ENCODE measurements at places on chromosomes 11 and 22.

DNA sequence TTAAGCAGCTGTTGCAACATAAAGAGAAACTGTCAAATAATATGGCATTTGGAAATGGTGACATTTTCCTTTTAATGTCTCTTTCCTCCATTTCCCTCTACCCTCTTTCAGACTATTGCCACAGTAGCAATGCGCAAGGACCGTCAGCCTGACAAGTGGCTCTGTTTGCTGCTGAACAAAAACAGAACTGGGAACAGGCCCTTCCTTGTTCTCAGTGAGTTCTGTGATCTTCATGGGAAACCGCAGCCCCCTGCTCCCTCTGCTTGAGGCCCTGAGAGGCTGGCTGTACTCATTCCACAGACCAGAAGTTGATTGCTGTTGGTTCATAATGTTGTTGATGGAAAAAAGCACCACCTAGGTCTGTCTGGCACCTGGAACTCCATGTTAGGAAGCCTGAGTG, 559.7 kb downstream of the OPCML start:
- no peak for DNase-seq

DNA sequence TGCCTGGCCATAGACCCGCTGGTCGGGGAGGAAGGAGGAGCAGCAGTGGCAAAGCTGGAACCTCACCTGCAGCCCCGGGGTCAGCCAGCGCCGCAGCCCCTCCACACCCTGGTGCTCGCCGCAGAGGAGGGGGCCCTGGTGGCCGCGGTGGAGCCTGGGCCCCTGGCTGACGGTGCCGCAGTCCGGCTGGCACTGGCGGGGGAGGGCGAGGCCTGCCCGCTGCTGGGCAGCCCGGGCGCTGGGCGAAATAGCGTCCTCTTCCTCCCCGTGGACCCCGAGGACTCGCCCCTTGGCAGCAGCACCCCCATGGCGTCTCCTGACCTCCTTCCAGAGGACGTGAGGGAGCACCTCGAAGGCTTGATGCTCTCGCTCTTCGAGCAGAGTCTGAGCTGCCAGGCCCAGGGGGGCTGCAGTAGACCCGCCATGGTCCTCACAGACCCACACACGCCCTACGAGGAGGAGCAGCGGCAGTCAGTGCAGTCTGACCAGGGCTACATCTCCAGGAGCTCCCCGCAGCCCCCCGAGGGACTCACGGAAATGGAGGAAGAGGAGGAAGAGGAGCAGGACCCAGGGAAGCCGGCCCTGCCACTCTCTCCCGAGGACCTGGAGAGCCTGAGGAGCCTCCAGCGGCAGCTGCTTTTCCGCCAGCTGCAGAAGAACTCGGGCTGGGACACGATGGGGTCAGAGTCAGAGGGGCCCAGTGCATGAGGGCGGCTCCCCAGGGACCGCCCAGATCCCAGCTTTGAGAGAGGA, 11.9 kb downstream of the TMEM121B start:
- DNase-seq = no peak

- DNase-seq = no peak
Observed at GRCh38 chr22:29716814-29717545, 2.8 kb upstream of the CABP7 start.

- DNase-seq = no peak
Observed at GRCh38 chr11:102313238-102313940, 3.9 kb upstream of the BIRC3 start.

GRCh38 chr22:20750461-20751184, 23.3 kb upstream of the SERPIND1 start:
- peak; percentile 86 for DNase-seq

DNA sequence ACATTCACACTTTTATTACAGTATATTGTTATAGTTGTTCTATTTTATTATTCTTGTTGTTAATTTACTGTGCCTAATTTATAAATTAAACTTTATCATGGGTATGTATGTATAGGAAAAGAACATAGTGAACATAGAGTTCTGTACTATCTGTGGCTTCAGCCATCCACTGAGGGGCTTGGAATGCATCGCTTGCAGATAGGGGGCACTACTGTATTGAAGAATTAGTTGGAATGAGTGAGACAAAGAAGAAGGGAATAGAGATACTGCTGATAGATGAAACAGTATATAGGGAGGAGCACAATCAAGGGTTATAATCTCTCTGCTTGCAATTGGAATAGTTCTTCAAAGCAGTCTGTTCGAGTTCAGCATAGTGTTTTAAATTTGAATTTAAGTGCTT, 432.2 kb downstream of the RAB38 start:
- DNase-seq = no peak

DNA sequence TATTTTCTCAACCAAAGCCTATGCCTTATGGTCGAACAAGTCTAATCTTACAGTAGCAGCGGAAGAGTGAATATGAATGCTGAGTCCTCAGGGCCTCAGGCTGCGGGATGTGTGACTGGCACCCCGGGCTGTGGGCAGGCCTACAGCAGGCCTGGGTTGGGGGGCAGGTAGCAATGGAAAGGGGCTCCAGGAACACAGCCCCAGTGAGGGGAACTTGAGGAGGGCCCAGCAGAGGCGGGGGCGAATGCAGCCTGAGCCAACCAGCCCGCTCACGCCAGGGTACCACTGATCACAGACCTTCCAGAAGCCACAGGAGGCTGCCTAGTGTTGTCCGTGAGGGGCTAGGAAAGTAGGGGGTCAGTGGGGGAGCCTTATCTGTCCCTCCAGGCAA, 11.3 kb upstream of the CD5 start:
- no peak for DNase-seq

DNA sequence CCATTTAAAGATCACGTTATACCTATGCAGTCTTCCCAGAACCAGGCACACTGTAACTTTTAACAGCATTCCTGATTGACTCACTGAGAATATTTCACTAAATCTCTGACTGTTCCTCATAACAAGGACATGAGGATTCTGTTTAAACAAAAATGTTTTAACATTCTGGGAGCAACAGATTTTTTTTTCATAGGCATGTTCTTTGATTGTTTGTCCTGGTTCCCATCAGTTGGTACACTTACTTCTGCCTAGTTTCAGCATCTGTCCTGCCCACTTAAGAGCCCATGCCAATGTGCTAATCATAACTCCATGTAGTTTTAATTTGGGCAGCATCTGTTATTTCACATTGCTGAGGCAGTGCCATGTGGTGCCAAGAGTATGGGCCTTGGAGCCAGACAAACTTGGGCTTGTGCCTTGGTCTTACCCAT, 138.5 kb upstream of the CTSC start:
- DNase-seq = no peak

DNA sequence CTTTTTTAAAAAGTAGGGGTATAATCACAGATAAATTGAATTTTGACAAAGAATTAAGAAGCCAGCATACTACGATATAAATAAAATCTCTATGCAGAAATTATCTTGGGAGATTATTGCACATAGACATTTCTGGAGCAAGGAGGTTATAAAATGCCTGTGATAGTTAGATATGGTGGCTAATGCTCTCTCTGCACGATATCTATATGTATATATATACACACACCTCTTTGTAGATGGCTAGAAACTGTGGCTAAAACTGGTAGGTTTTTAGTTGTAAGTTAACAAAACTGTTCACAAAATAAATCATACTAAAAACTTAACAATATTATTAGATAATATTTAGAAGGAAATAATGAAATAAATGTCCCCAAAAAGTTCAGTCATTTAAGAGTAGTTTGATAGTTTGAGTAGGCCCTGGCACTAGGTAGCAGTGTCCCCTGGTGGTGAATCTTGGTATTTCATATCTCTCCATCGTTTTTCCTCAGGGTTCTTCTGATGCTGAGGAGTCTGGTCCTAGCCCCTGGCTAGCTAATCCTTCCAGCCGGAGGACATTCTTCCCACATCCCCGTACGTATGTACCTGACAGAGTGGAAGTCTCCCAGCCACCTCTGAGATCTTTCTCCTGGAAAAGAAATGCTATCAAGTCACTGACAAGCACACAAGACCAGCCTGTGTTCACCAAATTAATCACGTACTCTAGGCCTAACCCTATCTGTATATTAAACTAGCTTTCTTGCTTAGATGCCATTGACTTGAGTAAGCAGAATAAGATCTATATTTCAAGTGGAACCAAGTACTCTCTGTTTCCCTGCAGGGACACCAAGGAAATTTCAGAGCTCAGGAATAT, 32.2 kb downstream of the ART5 start:
- DNase-seq = no peak

- no peak for DNase-seq
Observed at GRCh38 chr22:38211556-38211955, 9.8 kb downstream of the MAFF start.

DNA sequence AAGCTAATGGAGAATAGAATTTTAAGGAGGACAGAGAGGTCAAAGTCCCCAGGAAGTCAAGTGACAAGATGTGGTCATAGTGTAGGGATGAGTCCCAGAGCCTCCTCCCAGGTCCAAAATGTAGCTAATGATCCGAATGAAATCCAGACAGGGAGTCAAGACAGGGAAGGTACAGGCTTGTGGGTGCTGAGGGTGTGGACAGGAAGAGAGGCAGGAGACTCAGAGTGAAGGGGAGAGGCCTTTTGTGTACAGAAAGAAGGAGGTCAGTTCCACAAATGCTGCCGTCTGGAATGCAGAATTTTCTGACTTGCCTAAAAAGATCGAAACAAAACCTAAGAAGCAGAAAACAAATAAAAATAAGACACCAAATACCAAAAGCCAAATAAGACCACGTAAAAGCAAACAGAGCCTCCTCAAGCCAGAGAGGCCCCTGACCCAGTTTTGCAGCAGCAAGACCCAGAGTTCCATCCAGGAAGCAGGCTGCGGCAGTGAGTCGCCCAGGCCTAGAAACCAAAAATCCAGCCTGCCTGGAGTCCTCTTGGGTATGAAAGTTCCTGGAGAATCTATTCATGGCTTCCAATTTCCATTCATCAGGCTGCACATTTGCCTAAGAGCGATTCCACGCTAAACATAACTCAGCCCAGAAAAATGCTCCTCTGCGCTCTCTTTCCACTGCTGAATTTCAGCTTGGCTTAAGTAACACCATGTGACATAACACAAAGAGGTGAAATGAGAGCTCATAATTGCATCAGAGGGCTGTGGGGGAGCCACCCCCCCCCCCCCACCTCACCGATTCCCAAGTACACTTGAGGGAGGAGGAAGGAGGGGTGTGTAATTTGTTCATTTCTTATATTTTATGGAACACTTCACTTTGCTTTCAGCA, 71.2 kb downstream of the KIRREL3 start:
- no peak for DNase-seq

DNA sequence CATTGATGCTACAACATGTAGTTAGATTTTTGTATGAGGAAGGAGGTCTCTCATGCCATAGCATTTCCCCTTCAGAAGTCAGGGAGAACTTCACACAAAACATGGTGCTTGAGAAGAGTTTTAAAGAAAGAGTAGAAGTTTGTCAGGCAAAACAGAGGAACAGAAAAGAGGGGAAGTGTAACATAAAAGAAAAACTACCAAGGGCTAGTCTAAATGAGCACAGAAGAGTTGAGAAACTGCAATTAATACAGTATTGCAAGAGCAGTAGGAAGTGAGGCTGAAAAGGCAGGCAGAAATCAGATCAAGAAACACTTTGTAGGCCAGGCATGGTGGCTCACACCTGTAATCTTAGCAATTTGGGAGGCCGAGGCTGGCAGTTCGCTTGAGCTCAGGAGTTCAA, 61.0 kb downstream of the FAM168A start:
- no peak for DNase-seq

- no peak for DNase-seq
Observed at GRCh38 chr11:46200537-46201281, 76.8 kb upstream of the CREB3L1 start.

DNA sequence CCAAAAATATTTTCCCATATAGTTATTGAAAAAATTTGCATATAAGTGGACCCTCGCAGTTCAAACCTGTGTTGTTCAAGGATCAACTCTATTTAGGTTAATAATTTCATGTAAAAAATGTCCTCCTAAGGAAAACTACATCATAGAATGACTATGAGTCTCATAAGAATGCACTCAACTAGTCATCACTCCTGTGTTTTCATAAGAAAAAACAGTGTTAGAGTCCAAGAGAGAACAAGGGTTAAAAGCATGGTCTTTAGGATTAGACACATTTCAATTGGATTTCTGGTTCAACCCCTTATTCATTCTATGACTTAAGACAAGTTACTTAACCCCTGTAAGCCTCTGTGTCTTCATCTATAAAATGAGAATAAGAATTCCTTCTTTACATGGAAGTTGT, 5.1 kb downstream of the PARVA start:
- DNase-seq = no peak

DNA sequence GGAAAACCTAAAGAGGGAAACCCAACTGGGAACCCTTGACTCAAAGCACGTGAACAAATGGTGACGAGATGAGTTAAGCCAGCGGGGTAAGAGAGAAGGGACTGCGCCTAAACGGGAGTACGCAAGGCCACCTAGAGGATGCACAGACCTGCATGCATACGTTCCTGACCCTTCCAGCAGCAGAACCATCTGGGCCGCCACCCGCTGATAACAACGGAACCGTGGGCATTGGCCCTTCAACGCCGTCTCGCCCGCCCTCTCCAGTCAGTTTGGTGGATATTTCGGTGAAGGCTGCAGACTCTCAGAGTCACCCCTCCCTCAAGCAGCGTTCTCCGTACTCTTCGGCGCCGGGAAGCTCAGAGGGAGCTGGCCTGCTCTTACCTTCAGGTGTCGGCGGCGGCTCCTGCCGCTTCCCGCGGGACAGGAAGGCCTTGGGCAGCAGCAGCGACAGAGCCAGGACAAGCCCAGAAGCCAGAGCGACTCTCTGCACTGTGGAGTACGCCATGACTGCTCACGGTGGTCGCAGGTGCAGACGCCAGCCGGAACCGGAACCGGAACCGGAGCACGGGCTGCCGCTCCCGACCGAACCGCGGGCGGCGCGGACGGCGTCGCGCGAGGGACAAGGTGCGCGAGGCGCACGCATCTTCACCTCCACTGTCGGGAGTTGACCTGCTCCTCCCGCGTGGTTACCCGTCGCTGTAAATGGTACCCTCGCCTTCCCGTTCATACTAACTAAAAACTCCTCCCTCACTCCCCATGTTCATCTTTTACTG, at the start of gene RIC3:
TSS of gene RIC3 (minus strand) at position 541 of the 773 bp plus-strand sequence. CDS start at position 505, 36 bp downstream.
- DNase-seq = peak; percentile 20

GRCh38 chr22:24009227-24010017, 1.7 kb upstream of the CABIN1 start:
- DNase-seq = no peak

- DNase-seq = no peak
Observed at GRCh38 chr22:31233001-31233400, 20.9 kb downstream of the LIMK2 start.

Data from gastrocnemius medialis (tissue), 4 donors.